ENCODE measurements at places on chromosomes 7 and 10.

GRCh38 chr7:25288556-25289307 lies 60.4 kb upstream of the NPVF start:
- DNase-seq, result no peak

DNA sequence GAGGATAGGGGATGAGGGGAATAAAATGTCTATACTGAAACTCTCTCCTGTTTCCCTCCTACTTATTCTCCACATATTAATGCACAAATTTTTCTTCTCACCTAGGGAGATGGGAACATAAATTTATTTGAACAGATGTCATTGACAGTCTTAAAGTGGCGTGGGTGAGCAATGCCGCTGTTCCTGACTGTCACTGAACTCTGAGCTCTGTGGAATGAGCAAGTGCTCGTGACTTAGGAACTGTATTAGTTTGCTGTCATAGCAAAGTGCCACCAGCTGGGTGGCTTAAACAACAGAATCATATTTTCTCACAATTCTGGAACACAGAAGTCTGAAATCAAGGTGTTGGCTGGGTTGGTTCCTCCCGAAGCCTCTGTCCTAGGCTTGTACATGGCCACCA lies 29.1 kb downstream of the INPP5F start:
- no peak for DNase-seq

GRCh38 chr7:55570218-55570873 lies 2.0 kb downstream of the VOPP1 start:
- no peak for DNase-seq

DNA sequence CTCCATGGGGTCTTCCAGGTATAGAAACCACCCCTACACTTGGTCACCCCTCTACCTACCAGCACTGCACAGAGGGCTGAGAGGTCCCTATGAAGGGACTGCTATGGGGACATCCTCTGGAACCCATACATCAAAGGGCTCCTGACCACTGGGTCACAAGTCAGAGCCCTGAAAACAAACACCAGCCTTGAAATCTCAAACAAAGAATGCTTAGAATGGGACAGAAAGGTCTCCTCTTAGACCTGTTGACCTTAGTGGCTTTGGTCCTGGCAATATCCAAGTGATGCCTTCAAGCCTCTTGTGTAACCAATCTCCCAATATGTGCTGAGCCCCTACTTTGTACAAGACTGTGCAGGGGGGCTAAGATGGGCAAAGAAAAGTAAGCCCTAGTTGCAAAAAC lies 34.6 kb upstream of the DLX6 start:
- no peak for DNase-seq

GRCh38 chr7:156004265-156005201 lies 192.3 kb upstream of the SHH start:
- no peak for DNase-seq

GRCh38 chr10:697097-697875 lies 7.8 kb upstream of the DIP2C start:
- DNase-seq, result no peak

DNA sequence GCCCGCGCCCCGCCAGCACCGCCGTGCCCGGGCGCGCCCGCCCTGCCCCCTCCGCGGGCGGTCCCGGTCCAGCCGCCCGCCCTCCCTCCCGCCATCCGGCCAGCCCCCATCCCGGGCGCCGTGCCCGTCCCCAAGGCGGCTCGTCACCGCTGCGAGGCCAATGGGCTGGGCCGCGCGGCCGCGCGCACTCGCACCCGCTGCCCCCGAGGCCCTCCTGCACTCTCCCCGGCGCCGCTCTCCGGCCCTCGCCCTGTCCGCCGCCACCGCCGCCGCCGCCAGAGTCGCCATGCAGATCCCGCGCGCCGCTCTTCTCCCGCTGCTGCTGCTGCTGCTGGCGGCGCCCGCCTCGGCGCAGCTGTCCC lies at the start of gene HTRA1:
HTRA1 (plus strand) TSS at position 187 of the 362 bp plus-strand sequence; CDS start at position 287, 100 bp downstream.
- no peak for DNase-seq

GRCh38 chr10:8418631-8419030 lies 364.1 kb downstream of the GATA3 start:
- DNase-seq, result no peak

- no peak for DNase-seq
Measured at GRCh38 chr7:4638781-4639575, 43.1 kb upstream of the FOXK1 start.

DNA sequence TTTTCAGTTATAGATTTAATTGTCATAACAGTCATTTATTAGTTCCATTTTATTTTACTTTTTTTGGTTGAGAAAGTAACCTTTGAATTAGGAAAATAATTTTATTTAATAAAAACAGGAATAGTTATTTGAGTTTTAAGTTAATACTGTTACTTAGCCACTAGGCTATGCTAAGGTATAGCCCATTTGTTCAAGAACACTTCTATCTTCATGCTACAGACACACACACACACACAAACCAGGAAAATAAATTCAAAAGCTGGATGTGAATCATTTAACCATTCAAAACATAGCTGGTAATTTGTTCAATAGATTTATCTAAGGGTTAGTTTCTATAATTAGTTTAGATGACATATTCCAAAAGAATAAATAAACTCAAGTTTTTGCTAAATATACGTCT lies 148.4 kb downstream of the RNF133 start:
- no peak for DNase-seq

- DNase-seq, result peak; percentile 34
Measured at GRCh38 chr7:50331564-50332208, 27.2 kb downstream of the IKZF1 start.

GRCh38 chr10:86868353-86868752 lies 89.1 kb downstream of the MMRN2 start:
- no peak for DNase-seq

- DNase-seq, result no peak
Measured at GRCh38 chr7:120843109-120843508, 14.8 kb downstream of the TSPAN12 start.

DNA sequence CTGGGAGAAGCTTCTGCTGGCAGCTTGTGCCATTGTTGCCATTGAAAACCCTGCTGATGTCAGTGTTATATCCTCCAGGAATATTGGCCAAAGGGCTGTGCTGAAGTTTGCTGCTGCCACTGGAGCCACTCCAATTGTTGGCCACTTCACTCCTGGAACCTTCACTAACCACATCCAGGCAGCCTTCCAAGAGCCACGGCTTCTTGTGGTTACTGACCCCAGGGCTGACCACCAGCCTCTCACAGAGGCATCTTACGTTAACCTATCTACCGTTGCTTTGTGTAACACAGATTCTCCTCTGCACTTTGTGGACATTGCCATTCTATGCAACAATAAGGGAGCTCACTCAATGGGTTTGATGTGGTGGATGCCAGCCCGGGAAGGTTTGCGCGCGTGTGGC lies 220.7 kb downstream of the ADK start:
- no peak for DNase-seq

- peak; percentile 26 for DNase-seq
Measured at GRCh38 chr10:62384057-62384446, 9.9 kb downstream of the ZNF365 start.

- DNase-seq, result no peak
Measured at GRCh38 chr7:158734861-158735260, 30.3 kb upstream of the NCAPG2 start.

- DNase-seq, result no peak
Measured at GRCh38 chr10:131685007-131685406, 215.8 kb upstream of the PPP2R2D start.

DNA sequence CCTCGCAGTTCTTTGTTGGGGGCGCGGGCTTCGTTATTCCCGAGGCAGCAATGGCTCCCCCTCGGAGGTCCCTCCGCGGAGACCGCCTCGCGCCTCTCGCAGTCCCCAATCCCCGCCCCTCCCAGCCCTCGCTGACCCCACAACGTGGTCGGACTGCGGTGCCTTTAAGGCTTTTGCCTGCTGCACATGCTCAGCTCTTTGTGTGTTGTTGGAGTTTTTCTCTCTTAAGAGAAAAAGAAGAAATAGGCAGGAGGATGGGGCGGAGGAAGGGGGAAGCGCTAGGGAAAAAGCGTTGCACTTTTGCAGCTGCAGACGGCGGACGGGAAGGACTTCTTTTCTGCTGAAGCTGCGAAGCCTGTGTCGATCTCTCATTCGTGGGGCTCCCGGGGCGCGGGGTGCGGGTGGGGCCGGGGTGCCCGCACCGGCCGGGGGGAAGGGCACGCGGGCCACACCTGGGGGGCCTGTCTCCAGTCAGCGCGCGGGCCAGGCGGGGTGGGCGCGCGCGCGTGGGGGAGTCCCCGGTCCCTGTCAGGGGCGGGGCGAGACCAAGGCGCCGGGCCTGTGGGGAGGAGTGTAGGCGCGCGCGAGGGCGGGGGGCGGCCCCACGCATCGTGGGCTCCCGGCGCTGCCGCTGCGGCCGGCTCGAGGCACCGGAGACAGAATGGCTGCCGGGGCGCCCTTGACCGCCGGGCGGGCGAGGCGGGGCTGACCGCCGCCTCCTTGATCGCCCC lies 445 bp upstream of the ATRNL1 start:
- DNase-seq, result peak; percentile 6

GRCh38 chr10:61262486-61263261 lies 190.5 kb downstream of the TMEM26 start:
- DNase-seq, result no peak

DNA sequence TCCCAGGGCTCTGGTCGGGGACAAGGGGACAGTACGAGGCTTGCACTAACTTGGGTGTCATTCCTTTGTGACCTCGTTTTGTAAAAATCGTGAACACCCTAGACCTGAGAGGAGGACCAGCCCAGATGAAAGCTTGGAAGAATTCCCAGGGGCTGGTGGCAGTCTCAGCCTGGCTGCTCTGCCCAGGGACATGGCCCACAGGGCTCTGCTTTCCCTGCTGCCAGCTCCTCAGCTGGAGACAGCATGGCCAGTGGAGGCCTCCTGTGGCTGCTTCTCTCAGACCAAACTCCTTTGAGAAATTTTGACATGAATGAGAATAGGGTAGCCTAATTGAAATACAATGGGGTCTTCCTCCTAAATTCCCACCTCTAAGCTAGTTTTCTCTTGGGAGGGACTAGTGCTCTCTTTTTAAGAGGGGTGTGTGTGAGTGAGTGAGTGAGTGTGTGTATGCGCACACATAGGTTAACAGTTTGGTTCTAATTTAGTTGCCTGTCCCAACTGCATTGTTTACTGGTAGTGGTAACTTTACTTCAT lies 140.3 kb upstream of the EFCAB10 start:
- DNase-seq, result no peak

- DNase-seq, result no peak
Measured at GRCh38 chr7:113282875-113283274, 164.5 kb upstream of the SMIM30 start.

- DNase-seq, result no peak
Measured at GRCh38 chr10:3350205-3350604, 177.6 kb upstream of the PITRM1 start.

GRCh38 chr10:133405844-133406527 lies 12.0 kb downstream of the MTG1 start:
- DNase-seq, result no peak

DNA sequence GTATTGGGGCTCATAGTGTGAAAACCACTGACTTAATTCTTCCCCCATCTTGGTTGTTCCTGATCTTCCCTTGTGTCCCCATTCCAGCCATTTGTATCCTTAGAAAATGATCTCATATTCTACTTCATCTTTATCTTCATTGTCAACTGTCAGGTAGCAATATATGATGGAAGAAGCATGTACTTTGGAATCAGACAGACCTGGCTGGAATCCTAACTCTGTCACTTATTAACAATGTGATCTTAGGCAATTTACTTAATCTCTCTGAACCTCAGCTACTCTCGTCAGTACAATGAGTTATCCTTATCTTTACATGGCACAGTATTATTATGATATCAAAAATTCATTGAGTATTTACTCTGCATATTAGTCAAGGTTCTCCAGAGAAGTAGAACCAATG lies 10.1 kb downstream of the CFTR start:
- no peak for DNase-seq

DNA sequence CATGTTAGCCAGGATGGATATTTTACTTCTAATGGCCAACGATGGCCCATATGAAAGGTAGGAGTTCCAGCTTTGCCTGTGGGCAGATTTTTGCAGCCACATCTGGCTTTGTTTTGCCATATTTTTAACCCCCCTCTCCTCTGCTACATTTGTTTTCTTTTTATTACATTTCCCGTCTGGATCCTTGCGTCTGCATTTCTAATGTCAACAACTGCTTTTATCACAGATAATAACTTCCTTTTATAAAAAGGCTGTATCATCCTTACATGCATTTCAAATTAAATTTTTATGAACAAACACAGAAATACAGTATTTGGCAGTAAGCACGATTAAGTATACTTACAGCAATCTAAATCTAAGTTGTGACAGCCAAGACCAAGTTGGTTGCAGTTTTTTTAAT lies 156.0 kb downstream of the BAMBI start:
- no peak for DNase-seq

GRCh38 chr10:58704226-58704625 lies 191.6 kb downstream of the BICC1 start:
- no peak for DNase-seq

GRCh38 chr7:111980725-111981124 lies 225.5 kb downstream of the DOCK4 start:
- DNase-seq, result no peak

GRCh38 chr7:80427218-80427617 lies 84.6 kb downstream of the GNAT3 start:
- no peak for DNase-seq

DNA sequence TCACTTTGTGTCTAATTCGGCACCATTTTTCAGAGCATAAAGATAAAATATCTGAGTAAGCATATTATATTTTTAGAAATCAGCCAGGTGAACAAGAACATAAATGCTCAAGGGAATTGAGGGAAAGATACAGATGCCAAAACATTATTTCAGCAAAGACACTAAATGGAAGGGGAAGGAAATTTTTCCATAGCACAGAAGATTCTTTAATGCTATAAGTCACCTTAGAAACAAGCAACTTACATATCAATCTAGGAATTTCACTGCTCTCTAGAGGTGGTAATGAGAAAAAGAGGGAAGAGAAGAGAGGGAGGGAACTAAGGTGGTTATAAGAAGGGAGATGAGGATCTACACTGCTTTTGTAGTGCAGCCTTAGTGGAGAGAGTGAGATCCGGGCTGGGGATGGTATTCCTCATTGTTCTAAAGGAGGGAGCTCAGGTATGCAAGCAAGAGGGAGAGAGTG lies 20.4 kb downstream of the ZNF365 start:
- DNase-seq, result no peak

DNA sequence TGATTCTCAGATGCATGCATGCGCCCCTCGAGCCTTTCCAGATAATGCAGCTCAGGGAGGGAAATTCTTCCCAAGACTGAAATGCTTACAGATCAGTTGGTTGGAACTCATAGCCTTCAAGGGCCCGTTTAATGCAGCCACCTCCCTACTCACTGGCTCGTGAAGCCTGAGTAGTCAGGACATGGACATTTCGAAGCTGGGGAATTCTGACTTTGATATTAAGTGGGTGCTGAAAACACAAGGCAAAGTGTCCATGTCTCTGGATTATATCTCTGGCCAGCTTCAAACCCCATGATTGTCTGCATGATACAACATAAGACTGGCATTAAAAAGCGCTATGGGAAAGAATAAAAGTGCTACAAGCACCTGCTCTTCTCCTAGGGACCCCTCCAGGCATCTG lies 207.5 kb downstream of the HERPUD2 start:
- DNase-seq, result no peak

Data from activated CD4-positive, alpha-beta T cell treated with anti-CD3 and anti-CD28 coated beads, Interleukin-2, amount 50 U/mL, for 48 hours (primary cell).